Karpas-422 (cell line): ENCODE measurements at places on chromosomes 7 and 10.

DNA sequence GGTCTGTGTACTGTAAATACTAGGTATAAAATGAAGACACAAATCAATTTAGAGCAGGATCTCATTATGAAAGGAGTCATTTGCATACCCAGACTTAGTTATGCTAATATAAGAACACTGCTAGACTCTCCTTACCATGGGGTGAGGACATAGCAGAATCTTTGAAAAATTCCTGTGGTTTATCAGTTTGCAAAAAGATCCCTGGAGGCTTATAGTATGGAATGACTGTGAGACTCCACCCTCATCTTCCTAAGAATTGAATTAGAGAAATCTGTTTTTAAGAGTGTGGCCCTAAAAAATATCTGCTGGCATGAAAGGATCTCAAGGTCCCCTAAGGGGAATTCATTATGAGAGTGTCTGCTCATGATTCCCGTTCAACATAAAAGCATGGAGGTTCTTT, 63.2 kb downstream of the WNT2 start:
- H3K36me3 ChIP-seq: no peaks in the 10 kb centered on the region
- no peak for DNase-seq
- H3K4me3 ChIP-seq: no peak overlapping the region
- no peaks in the 10 kb centered on the region for H3K27me3 ChIP-seq
- no peak overlapping the region for H3K27ac ChIP-seq

- H3K4me1 ChIP-seq: no peaks in the 10 kb centered on the region
- no peak overlapping the region for H3K4me3 ChIP-seq
- no peak overlapping the region for H3K27ac ChIP-seq
- no peak for DNase-seq
These were observed 202.6 kb upstream of the KAT6B start for GRCh38 chr10:74623786-74624185.

- no peak overlapping the region for H3K4me3 ChIP-seq
- H3K27me3 ChIP-seq: no peaks in the 10 kb centered on the region
- DNase-seq: no peak
These were observed 1.5 kb downstream of the UNC5B start for GRCh38 chr10:71213761-71214440.

DNA sequence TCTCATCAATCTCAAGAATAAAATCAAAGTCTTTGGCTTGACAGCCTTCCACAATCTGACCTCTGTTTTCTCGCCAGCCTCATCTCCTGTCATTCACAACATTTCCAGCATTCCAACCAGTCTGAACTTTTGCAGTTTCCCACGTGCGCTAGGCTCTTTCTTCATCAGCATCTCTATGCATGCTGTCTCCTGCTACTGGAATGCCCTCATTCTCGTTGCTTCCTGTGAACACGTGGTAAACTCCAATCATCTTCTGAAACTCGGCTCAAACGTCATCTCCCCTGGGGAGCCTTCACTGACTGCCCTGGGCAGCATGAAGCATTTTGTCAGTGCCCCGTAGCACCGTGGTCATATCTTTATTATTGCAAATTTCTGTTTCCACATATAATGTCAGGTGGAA, 12.2 kb upstream of the RSBN1L start:
- H3K4me1 ChIP-seq: peaks cover 6% of the 10 kb centered on the region; the same call in 1 of the 2 replicates
- no peak overlapping the region for H3K4me3 ChIP-seq
- no peak for DNase-seq

- no peak for DNase-seq
- no peak overlapping the region for H3K4me3 ChIP-seq
- 0 out of 2 replicates have a peak, but pooled peaks cover 3% of the 10 kb centered on the region for H3K36me3 ChIP-seq
- H3K27ac ChIP-seq: no peak overlapping the region
- no peaks in the 10 kb centered on the region for H3K27me3 ChIP-seq
These were observed 52.0 kb downstream of the KLRG2 start for GRCh38 chr7:139431459-139431858.

GRCh38 chr7:5456409-5456808, 32.8 kb upstream of the TNRC18 start:
- H3K4me1 ChIP-seq: no peaks in the 10 kb centered on the region
- no peak overlapping the region for H3K4me3 ChIP-seq

DNA sequence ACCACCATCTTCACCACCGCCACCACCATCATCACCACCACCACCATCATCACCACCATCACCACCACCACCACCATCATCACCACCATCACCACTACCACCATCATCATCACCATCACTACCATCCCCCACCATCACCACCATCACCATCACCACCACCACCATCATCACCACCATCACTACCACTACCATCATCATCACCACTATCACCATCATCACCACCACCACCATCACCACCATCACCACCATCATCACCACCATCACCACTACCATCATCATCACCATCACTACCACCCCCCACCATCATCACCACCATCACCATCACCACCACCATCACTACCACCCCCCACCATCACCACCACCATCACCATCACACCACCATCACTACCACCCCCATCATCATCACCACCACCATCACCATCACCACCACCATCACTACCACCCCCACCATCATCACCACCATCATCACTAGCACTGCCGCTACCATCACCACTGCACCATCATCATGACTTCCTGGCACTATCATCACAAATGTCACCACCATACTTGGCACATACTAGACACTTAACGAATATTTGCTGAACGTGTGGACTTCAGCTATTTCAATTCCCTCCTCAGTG, 25.3 kb upstream of the FZD8 start:
- no peaks in the 10 kb centered on the region for H3K36me3 ChIP-seq
- no peak overlapping the region for H3K27ac ChIP-seq
- no peak overlapping the region for H3K4me3 ChIP-seq
- H3K4me1 ChIP-seq: no peaks in the 10 kb centered on the region

DNA sequence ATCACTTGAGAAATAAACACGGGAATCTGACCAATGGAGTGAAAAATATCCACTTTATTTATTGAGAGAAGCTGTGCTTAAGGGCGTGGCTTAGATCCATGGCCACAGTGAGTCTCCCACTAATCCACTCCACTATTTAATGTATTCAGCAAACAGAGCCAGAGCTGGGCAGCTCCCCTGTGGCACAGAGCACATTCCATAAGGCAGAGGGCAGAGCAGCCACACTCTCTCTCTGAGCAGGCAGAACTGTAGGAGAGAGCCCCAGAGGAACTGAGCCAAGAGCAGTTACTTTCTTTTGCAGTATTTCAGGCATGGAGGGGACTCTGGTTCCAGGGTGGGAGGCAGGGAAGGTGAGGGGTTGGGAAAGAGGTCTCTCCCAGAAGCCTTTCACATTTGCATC, 106.0 kb downstream of the GALNT17 start:
- H3K27me3 ChIP-seq: no peaks in the 10 kb centered on the region
- no peaks in the 10 kb centered on the region for H3K4me1 ChIP-seq
- no peak for DNase-seq
- H3K4me3 ChIP-seq: no peak overlapping the region

- H3K4me1 ChIP-seq: no peaks in the 10 kb centered on the region
- no peaks in the 10 kb centered on the region for H3K27me3 ChIP-seq
- H3K4me3 ChIP-seq: no peak overlapping the region
- no peaks in the 10 kb centered on the region for H3K36me3 ChIP-seq
- no peak overlapping the region for H3K27ac ChIP-seq
These were observed 91.3 kb downstream of the NRF1 start for GRCh38 chr7:129702761-129703338.

- no peak overlapping the region for H3K4me3 ChIP-seq
- no peak for DNase-seq
- H3K27ac ChIP-seq: no peak overlapping the region
- H3K4me1 ChIP-seq: no peaks in the 10 kb centered on the region
These were observed 11.6 kb downstream of the CRPPA start for GRCh38 chr7:16409777-16410176.

DNA sequence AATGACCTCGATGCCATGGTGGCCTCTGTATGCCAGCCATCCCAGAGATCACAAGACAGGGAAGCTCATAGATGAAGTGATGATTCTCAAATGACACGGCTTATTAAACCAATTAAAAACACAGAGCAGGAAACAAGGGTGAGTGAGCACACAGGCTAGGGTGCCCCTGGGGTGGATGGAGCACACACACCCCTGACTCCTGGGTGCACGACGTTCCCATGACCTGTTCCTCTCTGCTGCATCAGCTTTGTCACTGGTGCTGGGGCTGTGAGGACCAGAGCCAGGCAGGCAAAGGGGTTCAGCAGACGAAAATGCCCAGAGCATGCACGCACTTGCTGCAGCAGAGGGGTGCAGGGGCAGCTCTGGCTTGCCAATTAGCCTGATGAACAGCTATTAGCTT, 86.5 kb upstream of the LRRC4 start:
- no peak overlapping the region for H3K27ac ChIP-seq
- H3K4me3 ChIP-seq: peak overlapping the region; percentile 8; the same call in 1 of the 2 replicates
- DNase-seq: peak; percentile 70
- no peaks in the 10 kb centered on the region for H3K27me3 ChIP-seq
- peaks cover 21% of the 10 kb centered on the region for H3K4me1 ChIP-seq
- no peaks in the 10 kb centered on the region for H3K36me3 ChIP-seq

DNA sequence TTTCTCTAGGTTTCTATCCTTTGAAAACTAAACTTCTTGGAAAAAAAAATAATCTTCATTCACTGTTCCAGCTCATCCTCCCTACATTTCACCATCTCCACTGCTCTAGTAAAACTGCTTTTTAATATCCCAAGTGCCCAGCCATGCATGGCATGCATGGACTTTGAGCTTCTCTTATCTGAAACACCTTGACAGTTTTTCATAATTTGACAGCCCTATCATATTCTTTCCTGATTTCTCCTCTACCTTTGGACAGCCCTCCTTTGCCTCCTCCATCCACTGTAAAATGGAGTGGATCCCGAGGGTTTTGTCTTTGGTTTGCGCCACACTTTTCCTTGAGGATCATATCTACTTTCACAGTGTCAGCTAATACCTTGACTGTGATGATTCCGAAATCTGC, 212.8 kb downstream of the ANK3 start:
- no peak overlapping the region for H3K4me3 ChIP-seq
- H3K27ac ChIP-seq: no peak overlapping the region
- H3K4me1 ChIP-seq: peaks cover 10% of the 10 kb centered on the region

DNA sequence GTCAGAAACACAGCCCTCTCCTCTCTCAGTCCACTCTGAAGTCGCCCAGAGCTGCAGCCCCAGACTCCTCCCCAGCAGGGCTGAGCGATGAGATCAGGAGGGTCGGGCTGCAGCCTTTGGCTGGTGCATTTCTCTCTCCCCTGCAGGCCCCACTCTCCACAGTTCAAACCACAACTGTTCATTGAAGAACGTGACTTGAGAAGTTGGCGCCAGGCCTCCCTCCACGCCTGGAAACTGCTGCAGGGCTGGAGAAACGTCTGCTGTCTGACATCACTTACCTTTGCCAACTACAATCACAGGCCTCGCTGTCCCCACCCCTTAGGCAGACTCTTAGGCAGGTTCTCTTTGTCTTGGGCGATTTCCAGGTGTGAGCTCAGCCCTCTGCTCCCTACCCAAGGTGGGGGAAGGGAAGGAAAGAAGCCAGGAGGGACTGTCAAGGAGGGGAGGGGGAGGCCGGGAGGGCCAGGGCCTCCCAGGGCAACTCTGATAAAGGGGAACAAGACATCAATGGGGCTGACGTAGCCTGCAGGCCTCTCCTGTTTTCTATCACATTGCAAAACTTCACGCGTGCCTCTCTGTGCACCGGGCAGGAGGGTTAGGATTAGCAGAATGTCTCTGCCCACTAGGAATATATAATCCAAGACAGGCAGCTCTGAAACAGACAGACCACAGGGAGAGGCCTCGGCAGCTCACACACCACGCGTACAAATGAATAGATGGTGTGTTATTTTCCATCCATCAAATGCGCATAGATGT, 32.7 kb downstream of the CALML5 start:
- no peak for DNase-seq
- no peak overlapping the region for H3K27ac ChIP-seq
- H3K4me3 ChIP-seq: no peak overlapping the region
- peaks cover 9% of the 10 kb centered on the region for H3K4me1 ChIP-seq
- H3K27me3 ChIP-seq: no peaks in the 10 kb centered on the region
- H3K36me3 ChIP-seq: no peaks in the 10 kb centered on the region

DNA sequence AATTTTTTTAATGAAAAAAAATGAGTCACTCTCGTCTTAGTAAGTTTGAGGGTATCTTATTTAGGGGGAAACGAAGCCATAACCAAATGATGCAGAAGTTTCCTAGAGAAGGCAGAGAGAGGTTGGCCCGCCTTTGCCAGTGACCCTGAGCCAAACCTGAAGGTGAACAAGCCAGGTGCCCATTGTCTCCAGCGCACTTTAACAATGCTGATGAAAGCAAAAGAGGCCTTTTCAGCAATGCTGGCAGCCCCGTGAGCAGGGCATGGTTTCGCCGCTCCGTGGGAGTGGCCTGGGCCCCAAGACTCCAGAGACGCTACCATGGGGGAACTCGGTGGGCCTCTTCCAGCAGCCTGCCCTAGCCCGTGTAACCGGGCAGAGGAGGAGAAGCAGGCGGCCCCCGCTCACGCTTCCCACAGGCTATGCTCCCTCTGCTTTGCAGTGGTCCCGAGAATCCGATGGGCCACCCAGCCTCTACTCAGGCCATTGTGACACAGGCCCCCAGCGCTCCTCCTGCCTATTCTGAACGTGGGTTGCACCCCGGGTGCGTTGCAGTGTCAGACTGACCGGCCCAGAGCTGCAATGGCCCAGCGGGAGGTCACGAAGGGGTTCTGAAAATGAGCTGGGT, 14.0 kb upstream of the UNCX start:
- no peak overlapping the region for H3K27ac ChIP-seq
- H3K4me3 ChIP-seq: no peak overlapping the region
- no peaks in the 10 kb centered on the region for H3K4me1 ChIP-seq
- H3K36me3 ChIP-seq: no peaks in the 10 kb centered on the region
- no peak for DNase-seq
- no peaks in the 10 kb centered on the region for H3K27me3 ChIP-seq

DNA sequence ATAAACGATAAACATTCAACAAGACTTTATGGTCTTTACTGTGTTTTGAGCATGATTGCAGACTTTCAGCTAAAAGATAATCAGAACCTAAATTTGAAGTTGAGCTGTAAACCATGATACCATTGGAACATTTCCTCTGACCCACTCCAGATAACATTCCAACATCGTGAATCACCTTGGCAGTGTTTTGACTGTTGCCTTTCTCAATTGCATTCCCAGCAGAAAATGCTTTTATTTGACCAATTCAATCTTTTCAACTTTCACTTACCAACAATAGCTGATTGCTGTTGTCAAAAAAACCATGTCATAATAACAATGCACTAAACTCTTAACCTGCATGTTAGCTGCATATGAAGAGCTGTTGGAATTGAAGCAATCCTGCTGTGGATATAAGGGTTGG, 165.5 kb downstream of the MDFIC start:
- H3K27me3 ChIP-seq: no peaks in the 10 kb centered on the region
- no peak overlapping the region for H3K27ac ChIP-seq
- DNase-seq: no peak
- no peaks in the 10 kb centered on the region for H3K36me3 ChIP-seq
- no peaks in the 10 kb centered on the region for H3K4me1 ChIP-seq

DNA sequence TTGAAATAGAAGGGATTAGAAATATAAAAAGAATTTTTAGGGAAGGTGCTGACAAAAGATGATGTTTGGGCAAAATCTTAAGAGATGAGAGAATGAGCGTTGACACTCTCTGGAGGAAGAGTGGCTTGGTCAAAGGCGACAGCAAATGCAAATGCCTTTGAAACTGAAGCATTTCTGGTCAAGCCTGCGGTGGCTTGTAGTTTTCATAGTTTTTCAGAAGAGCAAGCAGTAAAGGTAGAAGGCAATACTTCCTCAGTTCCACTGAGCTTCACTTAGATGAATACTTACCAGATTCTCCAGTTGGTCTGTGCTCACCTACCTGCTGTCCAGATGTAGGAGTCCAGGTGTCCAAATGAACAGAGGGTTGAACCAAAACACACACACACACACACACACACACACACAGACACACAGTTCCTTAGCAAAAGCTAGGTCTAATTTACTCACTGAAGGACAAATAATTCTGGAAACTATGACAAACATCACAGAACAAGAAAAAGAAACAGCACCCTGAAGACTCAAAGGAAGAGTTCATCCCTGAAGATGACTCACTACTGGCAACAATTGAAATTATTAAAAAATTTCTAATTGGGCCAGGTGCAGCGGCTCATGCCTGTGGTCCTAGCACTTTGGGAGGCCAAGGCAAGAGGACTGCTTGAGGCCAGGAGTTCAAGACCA, 12.1 kb upstream of the STK17A start:
- H3K4me1 ChIP-seq: no peaks in the 10 kb centered on the region
- DNase-seq: no peak
